ENCODE measurements at places on chromosomes 1 and 21.

- DNase-seq, result no peak
Observed at GRCh38 chr1:12305377-12305776, 75.5 kb downstream of the VPS13D start.

DNA sequence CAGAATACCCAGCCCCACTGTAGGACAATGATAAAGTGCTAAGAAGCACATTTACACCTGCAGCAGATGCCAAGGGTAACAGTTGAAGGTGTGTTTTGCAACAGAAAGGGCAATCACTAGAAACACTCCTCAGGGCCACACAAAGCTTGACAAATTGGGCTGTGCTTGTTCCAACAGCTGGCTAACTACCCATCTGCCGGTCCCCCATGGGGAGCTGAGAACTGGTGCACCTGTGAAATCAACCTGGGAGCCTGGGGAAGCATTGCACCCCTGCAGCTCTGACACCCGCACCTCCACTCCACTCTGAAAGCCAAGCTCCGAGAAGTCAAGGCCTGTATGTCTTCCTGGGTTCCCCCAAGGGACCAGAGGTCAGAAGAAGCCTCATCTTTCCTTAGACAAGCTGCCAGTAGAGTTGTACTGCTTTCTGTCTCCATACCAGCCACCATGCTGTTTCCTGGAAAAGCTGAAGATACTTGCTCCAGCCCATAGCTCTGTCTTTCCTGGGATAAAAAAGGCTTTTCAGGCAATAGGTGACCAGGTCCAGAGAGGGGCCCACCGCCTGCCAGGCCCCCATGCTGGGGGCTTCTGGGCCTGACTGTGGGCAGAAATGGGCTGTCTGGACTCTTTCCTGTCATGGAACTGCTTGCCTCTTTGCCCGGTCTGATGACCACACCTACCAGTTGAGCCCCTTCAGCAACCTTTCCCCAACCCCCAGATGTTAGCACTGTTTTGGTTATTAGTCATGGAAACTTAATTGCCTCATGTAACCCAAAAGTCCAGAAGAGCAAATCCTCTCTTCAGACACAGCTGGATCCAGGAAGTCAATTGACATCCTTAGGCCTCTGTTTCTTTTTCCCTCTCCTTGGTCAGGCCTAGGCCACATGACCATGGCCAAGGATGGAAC lies 93.6 kb downstream of the KIF14 start:
- no peak for DNase-seq

DNA sequence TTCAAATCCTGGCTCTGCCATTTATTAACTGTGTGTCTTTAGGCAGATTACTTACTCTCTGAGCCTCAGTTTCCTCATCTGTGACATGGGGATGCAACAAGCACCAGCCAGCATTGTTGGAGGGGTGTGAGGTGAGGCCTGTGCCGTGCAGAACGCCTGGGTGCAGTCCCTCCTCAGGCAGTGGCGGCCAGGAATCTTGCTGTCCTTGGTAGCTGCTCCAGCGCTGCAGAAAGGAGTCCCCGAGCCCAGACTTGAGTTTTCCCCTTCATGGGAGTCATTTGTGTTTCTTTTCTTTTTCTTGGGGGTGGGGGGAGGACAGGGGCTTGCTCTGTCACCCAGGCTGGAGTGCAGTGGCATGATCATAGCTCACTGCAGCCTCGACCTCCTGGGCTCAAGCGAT lies 46.6 kb downstream of the DISP3 start:
- DNase-seq, result no peak

DNA sequence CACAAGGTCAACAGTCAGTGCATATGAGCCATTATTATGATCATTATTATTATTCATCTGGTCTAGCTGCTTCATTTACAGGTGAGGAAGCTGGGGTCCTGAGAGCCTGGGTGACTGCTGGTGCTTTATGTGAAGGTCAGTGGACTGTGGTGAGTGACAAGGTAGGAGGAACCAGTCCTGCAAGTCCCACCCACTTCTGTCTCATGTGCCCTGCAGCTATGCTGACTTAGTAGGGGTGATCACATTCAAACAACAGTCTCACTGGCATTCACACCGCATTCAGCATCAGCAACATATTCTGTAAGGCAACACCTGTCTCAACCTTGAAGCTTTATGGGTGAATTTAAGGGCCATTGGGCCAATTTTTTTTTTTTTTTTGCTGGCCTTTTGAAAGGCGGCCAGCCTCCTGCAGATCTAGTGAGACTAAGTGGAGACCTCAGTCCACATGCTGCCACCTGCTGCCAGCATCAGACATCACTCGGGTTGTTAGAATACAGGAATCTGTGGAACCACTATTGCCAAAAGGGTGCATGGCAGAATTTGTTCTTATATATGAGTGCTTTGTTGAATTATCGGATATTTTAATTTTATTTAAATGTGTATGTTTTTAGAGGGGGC lies 59.9 kb upstream of the CACNA1E start:
- no peak for DNase-seq

DNA sequence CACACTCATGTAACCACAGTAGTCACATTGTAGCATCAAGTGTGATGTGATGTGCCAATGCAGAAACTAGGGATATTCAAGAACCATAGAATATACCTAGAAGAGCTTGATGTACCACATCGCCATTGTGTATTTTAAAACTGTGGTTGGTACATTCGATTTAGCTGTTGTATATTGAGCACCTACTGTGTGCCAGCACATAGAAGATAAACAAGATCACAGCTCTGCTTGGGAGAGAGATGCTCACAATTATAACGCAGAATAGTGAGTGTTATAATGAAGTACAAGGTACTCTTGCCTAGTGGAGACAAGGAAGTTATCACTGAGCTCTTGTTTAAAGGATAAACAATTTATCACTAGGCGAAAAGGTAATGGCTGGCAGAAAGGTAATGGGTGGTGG lies 4.7 kb downstream of the BTF3L4 start:
- DNase-seq, result no peak

- peak; percentile 15 for DNase-seq
Observed at GRCh38 chr1:114209971-114210370, 56.3 kb upstream of the SYT6 start.

- DNase-seq, result no peak
Observed at GRCh38 chr21:38951095-38951730, 145.5 kb downstream of the ETS2 start.

GRCh38 chr1:3380469-3380868 lies 74.0 kb upstream of the ARHGEF16 start:
- DNase-seq, result no peak

All from NCI-H524 (cell line).